ENCODE measurements at places on chromosomes 6 and 20.

DNA sequence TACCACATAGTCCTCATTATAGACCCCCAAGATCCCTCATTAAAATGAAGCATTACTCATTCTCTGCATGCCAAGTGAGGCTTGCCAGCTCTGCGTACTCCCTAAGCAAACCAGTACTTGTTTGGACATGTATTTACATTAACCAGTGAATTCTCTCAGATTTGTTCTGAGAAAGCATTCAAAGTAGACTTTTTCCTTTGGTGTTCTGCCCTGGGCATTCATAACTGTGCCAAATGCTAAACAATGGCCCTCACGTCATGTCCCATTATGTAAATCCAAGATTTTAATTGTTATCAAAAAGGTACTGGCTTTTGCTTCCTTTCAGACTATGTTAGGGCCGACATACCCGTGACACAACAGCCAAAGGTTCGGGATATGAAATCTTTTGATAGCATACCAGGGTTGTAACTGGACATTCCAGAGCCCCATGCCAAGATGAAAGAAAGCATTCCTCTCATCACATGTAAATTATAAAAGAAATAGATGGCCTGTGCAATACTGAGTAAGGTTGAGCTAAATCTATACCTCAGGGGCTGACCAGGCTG lies 164.2 kb downstream of the ADAT2 start:
- no peak for DNase-seq

DNA sequence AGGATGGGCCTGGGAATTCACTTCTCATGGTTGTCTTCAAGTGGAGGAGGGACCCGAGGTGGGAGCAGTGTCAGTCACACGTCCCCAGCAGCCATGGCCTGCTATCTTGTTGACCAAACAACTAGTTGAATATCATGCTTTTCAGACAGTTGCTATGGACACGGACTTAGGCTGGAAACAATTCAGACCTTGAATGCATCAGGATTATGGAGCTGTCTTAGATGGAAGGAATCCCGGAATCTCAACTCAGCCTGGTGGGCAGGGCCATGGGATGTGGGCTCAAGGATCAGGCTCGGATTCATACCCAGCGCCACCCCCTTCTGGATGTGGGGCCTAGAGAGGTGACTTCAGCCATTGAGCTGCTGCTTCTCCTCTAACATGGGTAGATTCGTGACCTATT lies 112.6 kb downstream of the DLGAP4 start:
- DNase-seq, result no peak

GRCh38 chr6:154868143-154868594 lies 126.9 kb upstream of the TIAM2 start:
- no peak for DNase-seq

- DNase-seq, result no peak
Measured at GRCh38 chr6:1390946-1391799, 1.8 kb downstream of the FOXF2 start.

- no peak for DNase-seq
Measured at GRCh38 chr6:45830441-45831139, 185.1 kb downstream of the CLIC5 start.

DNA sequence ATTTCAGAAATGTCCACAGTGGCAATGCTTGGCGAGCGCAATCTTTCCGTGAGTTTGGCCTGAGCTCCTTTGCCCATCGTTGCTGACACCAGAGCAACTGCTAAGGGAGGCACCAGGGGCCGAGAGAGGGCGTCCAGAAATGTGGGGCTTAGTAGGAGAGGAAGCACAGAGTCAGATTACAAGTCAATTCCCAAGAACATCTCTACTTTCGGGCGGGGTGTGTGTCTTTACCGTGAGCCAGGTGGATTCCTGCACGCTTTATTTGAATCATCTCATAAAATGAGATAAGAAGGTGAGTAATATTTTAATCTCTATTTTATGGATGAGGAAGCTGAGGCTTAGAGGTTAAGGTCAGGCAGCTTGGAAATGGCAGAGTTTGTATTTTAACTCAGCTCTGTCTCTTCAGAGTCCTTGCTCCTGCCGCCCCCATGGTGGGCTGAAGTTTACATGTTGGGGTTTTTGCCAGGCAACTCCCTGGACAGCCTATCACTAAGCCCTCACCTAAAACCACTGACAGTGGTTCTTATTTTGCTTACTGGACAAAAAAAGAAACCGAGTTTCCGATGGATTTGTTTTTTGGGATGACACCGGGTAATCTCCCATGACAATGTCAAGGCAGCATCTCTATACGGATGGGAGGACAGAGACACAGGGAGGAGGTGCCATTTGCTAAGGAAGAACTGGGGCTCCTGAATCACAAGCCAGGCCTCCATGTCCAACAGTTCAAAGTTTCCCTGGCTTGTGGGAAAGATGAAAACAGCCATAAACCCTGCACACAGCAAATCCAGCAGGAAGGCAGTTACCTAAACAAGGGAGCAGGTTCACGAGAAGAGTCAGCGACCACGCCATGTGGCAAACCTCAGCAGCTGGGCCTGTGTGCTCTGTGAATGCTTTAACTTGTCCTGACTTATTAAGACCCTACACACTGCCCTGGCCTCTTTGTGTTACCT lies 112.6 kb upstream of the SLC24A3 start:
- DNase-seq, result no peak

DNA sequence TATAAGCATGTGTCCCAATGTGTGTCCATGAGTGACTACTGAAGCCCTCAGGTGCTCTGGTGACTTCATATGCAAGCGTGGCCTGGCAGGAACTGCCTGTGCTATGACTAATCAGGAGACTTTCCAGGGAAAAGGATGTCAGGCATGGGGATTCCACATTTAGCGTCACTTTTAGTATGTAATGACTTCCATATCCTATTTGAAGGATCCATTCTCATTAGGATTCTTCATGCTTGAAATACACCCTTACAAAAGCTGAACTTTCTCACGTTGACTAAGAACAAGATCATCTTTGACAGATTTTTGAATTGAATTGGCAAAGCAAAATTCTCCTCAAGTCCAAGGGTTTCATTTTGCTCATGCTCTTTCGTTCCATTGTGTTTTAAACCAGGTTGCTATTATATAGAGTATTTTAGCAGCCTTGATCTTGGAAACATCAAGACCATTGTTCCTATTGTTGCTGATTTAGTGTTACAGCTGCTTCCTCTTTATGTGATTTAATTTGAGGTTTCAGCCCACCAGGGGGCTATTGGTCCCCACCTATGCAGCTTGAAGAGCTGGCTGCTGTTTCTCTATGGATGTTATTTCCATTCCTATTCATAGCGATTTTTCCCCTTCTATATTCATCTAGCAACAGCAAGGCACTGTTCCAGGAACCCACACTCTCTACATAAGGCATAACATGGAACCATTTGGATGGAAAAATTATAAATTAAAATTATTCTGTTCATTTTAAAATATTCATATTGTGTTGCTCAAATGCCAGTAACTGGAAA lies 418.6 kb downstream of the CDKAL1 start:
- no peak for DNase-seq

GRCh38 chr20:37285664-37286374 lies 3.6 kb upstream of the MANBAL start:
- DNase-seq, result no peak

DNA sequence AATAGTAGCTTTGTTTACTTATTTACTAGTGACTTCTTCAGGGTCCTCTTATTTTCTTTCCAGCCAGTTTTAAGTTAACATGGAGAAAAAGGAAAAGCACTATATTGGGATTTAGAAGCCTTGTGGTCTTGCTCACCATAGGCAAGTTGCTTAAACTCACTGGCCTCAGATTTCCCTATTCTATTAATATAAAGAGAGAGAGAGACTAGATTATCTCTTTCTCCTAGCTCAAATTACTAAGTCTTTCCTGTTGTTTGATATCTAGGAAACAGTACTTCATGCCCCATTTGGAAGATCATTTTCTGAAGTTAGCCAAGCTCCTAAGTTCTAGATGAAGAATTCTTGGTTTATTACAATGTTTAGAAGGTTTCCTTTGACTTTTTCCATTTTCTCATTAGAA lies 32.5 kb downstream of the CTNNBL1 start:
- DNase-seq, result no peak

DNA sequence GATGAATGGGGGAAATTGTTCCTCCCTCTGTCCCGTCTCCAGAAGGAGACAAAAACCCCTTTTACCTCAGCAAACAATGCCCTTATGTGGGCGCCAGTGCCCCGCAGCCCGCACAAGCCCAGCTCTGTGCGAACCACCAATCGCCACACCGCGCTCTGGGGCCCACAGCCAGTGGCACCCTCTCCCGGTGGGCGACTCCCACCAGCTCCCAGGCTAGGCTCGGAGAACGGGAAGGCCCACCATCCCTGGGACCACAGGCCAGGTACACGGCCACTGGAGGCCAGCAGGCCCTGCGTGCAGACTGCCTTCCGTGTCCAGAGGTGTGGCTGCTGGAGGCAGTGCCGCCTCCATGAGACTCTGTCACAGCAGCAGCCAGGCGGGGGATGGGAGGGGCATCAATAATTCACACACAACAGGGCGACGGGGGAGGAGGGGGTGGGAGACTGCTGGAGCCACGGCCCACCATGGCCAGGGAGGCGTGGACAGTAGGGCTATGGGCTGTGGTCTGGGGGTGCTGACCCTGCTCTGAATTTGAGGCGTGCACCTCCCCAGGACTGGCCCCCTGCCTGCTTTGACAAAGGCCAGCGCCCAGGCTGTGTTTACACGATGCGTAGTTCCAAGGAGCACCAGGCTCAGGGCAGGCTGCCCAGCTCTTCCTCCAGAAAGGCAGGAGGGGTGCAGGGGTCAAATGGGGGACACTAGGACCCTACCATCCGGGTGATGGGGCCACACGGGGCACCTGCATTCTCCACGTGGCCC lies 105.7 kb downstream of the ASXL1 start:
- no peak for DNase-seq

DNA sequence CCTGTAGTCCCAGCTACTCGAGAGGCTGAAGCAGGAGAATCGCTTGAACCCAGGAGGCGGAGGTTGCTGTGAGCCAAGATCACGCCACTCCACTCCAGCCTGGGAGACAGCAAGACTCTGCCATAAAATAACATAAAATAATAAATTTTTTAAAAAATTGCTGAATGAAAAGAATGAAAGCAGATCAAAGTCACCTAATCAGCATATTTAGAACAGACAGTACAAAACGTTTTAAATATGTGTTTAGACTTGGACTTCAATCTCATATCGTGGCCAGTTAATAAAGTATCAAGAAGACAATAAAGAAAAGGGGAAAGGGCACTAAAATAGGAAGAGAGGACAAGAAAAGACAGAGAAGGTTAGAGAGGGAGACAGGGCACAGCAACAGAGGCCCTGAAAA lies 74.6 kb downstream of the EPM2A start:
- DNase-seq, result no peak

DNA sequence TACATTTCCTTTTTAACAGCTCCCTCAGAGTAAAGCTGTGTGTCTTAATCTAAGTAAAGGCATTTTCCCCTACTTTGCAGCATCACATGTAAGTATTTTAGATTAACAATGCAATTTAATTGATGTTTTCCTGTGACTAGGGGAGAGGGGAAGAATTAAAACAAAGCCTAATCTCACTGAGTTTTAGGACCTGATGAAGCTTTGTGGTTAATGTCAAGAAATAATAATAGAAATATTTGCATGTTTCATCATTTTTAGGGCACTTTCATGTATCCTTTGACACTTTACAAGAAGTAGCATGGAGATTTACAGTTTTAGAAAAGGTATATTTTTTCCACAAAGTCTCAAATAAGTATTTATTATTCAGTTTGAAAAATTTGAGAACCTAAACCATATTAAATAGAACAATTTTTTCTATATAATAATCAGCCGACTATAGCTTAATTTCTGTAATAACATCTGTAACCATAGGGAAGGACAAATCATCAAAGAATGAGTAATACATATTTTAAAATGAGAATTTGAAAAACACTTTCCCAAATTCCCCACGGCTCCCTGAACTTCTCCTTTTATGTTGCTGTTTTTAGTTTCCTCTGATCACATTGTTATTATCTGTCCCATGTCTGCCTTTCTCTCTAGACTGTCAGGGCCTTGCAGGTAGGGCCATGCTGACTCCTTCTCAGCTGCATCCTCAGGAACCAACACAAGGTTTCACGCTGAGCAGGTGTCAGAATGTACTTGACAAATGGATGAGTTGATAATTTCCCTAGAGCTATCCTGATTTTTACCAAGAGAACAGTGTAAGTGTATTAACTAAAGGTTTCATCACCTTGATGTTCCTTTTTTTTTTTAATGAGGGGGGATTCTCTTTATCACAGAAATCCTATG lies 338.1 kb downstream of the SYNE1 start:
- no peak for DNase-seq

GRCh38 chr6:14454473-14454775 lies 336.9 kb downstream of the CD83 start:
- DNase-seq, result no peak

GRCh38 chr20:61184194-61184593 lies 67.9 kb upstream of the CDH4 start:
- DNase-seq, result no peak

DNA sequence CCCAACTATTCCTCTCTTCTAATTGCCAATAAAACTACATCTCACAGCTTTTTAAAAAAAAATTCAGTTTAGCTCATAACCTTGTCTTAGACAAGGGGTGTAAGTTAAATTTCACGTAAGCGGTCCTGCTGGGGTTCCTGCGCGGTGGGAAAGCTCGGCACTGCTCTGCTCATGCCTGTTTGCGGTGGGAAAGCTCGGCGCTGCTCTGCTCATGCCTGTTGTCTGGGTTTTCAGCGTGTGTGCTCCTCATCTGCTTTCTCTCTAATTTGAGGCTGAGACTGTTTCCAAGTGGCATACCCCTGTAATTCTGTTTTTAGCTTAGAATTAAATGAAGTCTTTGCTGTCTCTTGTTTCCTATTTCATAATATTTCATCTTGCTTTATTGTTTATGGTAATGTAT lies 18.6 kb downstream of the ARID1B start:
- no peak for DNase-seq

GRCh38 chr6:48813836-48814235 lies 649.2 kb downstream of the MMUT start:
- no peak for DNase-seq

DNA sequence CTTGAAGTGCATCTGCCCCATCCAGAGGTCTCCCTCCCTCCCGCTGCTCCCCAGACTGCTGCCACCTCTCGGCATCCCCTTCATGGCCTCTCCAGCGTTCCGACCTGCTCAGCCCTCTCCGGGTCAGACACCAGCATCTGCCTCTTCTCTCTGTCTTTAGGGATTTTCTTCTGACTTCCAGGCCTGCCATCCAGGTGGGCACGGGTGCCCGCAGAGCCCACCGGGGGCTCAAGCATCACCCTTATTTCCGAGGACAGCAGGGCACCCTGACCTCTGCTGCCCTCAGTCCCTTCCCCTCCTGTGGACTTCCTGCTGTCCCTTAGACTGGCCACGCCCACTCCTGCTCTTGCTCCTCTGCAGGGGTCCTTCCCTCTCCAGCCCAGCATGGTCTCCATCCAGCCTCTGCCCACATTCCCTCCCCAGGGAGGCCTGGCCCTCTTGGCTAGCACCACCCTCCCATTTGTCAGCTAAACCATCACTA lies 3.3 kb downstream of the NPEPL1 start:
- no peak for DNase-seq

- no peak for DNase-seq
Measured at GRCh38 chr20:21513181-21513663, 642 bp downstream of the NKX2-2 start.

DNA sequence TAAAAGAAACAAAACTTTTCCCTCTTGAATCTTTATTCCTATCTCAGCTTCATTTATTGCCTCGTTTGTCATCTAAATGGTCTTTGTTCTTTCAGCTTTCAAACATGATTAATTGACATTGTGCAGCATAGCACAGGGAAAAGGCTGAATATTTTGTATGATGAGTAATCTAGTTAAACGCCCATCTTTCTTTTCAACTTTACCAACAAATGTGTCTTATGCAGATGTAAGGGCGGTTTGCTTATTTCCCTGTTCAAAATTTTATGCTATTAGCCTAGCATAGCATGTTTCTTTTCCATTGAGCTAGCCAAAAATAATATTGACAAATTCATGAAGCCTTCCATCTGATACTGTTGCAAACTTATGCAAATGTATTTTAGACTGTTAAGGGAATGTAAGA lies 176.4 kb upstream of the AKAP12 start:
- DNase-seq, result no peak

All from activated CD8-positive, alpha-beta memory T cell treated with anti-CD3 and anti-CD28 coated beads for 1 hour (primary cell).